ENCODE measurements at places on chromosomes 5 and 9.

DNA sequence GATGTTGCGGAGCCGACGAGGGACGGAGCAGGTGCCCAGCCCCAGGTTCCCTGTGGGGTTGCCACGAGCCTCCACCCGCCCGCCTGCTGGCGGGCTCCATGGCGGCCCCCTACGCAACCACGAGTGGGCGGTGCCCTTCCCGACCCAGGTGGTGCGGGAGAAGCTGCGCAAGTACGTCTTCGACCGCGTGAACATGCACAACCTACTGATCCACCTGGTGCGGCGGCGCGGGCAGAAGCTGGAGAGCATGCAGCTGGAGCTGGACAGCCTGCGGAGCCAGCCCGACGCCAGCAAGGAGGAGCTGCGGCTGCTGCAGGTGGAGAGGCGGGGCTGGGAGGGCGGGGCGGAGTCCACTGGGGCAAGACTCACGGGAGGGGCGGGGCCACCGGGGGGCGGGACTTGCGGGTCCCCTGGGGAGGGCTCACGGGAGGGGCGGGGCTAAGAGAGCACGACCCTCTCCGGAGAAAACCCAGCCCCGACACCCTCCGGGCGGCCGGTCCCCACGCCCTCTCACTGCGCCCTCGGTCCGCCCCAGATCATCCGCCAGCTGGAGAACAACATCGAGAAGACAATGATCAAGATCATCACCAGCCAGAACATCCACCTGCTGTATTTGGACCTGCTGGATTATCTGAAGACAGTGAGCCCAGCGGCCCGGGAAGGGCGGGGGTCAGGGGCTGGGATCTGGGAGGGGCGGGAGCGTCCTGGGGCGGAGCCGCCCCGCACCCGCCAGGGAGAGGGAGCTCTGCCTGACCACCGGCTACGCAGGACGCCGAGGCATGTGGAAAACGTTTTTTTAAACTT lies 3.9 kb downstream of the CCDC183 start:
- no peak for DNase-seq

- no peak for DNase-seq
Measured at GRCh38 chr9:23551311-23551721, 274.7 kb downstream of the ELAVL2 start.

GRCh38 chr9:89935115-89935514 lies 330.3 kb downstream of the GADD45G start:
- no peak for DNase-seq

- DNase-seq: no peak
Measured at GRCh38 chr5:112005623-112005930, 248.6 kb upstream of the NREP start.

GRCh38 chr9:76438841-76439588 lies 20.0 kb upstream of the GCNT1 start:
- no peak for DNase-seq

GRCh38 chr9:100759215-100759614 lies 181.3 kb downstream of the CAVIN4 start:
- DNase-seq: no peak

GRCh38 chr9:110738982-110739381 lies 70.4 kb downstream of the MUSK start:
- no peak for DNase-seq

- DNase-seq: no peak
Measured at GRCh38 chr5:31707329-31707728, 68.4 kb downstream of the PDZD2 start.

DNA sequence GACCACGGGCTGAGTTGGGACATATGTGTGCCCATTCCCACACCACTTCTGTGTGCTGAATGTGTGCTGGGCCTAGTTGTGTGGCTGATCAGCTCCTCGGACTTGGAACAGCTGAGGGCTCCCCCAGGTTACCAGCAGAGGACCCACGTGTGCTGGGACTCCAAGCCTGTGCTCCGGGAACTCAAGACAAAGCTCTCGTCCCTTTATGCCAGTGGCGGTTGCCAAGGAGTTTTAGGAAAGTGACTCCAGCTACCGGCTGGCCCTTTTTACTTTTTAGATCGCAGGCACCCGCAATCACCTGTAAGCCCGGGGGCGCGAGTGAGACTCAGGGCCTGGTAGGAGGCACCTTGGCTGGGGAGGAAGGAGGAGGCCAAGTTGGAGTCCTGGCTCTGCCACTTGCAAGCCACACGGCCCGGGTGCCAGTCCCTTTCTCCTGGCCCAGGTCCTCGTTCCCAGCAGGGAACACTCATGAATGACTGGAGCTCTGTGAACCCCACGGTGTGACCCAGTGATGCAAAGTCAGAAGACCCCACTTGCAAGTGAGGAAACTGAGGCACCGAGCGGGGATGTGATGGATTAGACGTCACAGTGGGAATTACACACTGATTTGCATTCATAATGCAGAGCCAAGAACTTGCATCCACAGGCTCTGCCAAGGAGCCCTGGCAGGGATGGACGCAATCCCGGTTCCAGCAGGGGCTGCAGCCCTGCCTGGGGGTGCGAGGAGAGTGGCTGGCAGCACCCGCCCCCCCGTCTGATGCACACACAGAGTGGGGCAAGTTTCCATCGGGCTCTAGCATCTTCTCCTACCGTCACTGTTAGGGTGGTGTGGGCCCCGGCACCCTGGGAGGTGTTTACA lies 26.9 kb downstream of the CRB2 start:
- no peak for DNase-seq

GRCh38 chr5:80468131-80468530 lies 19.8 kb upstream of the FAM151B start:
- no peak for DNase-seq

GRCh38 chr5:83987513-83988292 lies 267.0 kb upstream of the HAPLN1 start:
- no peak for DNase-seq

Data from tibial artery (tissue), 4 donors.